ENCODE measurements at places on chromosomes 4 and X. TPM values are rescaled to one million over a fixed set of nuclear protein-coding genes. Genes with fewer than 3 reads are reported as not detected.

The CD38 gene
- total RNA-seq: not detected

The SHROOM4 gene
- 4.5 TPM for total RNA-seq

The MAGEC1 gene
- total RNA-seq: not detected

The ANXA5 gene
- 990 TPM for total RNA-seq

The VEGFC gene
- not detected for total RNA-seq

The WNK3 gene
- 7.6 TPM for total RNA-seq

The CDKL2 gene
- total RNA-seq: 6.2 TPM

The PDE6B gene
- total RNA-seq: 0.15 TPM

The GAGE12F gene
- total RNA-seq: not detected
